ENCODE measurements at places on chromosomes 2 and 18. TPM values are rescaled to one million over a fixed set of nuclear protein-coding genes. Genes with fewer than 3 reads are reported as not detected.

The IL1R2 gene
- 5.9 TPM for total RNA-seq

The RPS27A gene
- 765 TPM for total RNA-seq

The IL1F10 gene
- total RNA-seq: not detected

The C2orf80 gene
- not detected for total RNA-seq

The GPAT2 gene
- total RNA-seq: 12.7 TPM

The LIMS3 gene
- total RNA-seq: 1.8 TPM

The SULT1C4 gene
- total RNA-seq: not detected

The ALKAL2 gene
- not detected for total RNA-seq

The KCNG2 gene
- total RNA-seq: 0.12 TPM

The PSTPIP2 gene
- 2.1 TPM for total RNA-seq

The ZNF407 gene
- 12.4 TPM for total RNA-seq

The DNER gene
- 0.60 TPM for total RNA-seq
